ENCODE measurements at places on chromosomes 7 and 10. TPM values are rescaled to one million over a fixed set of nuclear protein-coding genes. Genes with fewer than 3 reads are reported as not detected.

- no peak for DNase-seq
Observed at GRCh38 chr7:138948403-138948802, 32.8 kb downstream of the KIAA1549 start.

Gene CPED1
- total RNA-seq, result 26.5 TPM

DNA sequence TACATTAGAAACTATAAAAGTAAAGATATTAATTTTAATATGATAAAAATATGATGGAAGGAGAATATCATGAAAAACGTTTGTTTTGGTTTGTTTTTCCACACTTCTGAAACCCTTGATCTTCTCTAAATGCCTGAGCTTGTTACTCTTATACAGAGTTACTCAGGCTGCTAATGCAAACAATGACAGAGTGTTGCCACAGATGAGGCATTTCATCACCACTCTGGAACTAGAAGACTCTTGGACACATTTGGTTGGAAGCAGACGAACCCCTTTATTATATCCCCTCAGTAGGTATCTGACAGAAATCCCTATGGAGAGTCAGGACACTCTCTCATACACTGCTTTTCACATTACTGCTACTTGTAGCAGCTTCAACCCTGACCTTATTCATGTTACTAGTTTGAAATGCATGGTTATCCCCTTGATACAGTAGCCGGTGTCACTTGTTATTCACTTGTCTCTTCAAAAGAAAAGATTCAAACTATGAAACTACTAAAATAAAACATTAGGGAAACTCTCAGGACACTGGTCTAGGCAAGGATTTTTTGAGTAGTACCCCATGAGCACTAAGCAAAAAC, 66.9 kb downstream of the SEMA3C start:
- peak; percentile 24 for DNase-seq

DNA sequence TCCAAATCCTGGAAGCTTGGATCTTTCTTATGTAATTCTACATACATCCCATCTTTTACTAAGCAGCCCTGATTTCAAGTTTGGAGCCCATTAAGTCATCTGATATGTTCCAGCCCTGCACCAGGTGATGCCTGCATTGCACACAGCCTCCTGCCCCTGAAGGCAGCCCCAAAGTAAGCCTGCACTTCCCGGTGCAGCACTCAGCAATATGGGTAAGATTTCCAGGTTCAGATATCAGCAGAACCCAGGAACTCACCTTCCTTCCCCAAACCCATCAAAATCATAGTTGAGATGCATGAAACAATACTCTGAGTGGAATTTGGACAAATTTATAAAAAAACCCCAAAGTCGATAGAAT, 333 bp upstream of the DDC start:
- DNase-seq, result no peak

Gene SPDYE2
- total RNA-seq, result not detected
